Central memory CD8-positive, alpha-beta T cell (primary cell): ENCODE measurements at places on chromosomes 7 and 10.

DNA sequence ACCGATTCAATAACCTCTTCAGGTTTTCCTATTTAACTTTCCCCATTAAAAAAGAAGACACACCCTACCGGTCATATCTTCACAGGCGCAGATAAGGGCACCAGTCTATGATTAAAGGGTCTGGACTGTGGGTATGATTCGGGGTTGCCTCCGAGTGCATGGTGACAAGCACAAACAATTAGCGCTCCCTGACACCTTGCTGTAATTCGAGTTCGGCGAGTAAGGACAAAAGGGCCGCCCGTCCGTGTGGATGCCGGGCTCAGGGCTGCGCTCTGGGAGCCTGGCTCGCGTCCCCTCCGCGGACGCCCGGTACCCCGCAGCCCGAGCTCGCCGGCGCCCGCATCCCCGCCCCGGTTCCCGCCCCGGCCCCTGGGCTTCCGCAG, 111.9 kb upstream of the RHEB start:
- H3K4me3 ChIP-seq = peak overlapping the region; percentile 80
- no peaks in the 10 kb centered on the region for H3K27me3 ChIP-seq
- H3K4me1 ChIP-seq = peaks cover 41% of the 10 kb centered on the region
- peaks cover 7% of the 10 kb centered on the region for H3K36me3 ChIP-seq
- no peak for DNase-seq

GRCh38 chr10:132011024-132011423, 29.3 kb upstream of the BNIP3 start:
- H3K27ac ChIP-seq = no peak overlapping the region
- no peak for DNase-seq
- peaks cover 46% of the 10 kb centered on the region for H3K27me3 ChIP-seq
- H3K36me3 ChIP-seq = no peaks in the 10 kb centered on the region

GRCh38 chr7:92944633-92945032, 108.3 kb upstream of the CDK6 start:
- no peaks in the 10 kb centered on the region for H3K4me1 ChIP-seq
- no peaks in the 10 kb centered on the region for H3K27me3 ChIP-seq
- H3K4me3 ChIP-seq = no peak overlapping the region
- no peak overlapping the region for H3K27ac ChIP-seq
- no peaks in the 10 kb centered on the region for H3K36me3 ChIP-seq

GRCh38 chr7:151440799-151441445, 981 bp upstream of the CRYGN start:
- peaks cover 15% of the 10 kb centered on the region for H3K4me1 ChIP-seq
- H3K36me3 ChIP-seq = no peaks in the 10 kb centered on the region
- no peak for DNase-seq

- H3K36me3 ChIP-seq = no peaks in the 10 kb centered on the region
- H3K27me3 ChIP-seq = peaks cover 17% of the 10 kb centered on the region
- DNase-seq = no peak
- no peak overlapping the region for H3K4me3 ChIP-seq
- H3K4me1 ChIP-seq = no peaks in the 10 kb centered on the region
Measured at GRCh38 chr10:44294726-44295412, 90.0 kb downstream of the CXCL12 start.

GRCh38 chr10:78063236-78063635, 29.6 kb downstream of the RPS24 start:
- no peak overlapping the region for H3K4me3 ChIP-seq
- no peaks in the 10 kb centered on the region for H3K36me3 ChIP-seq
- no peak overlapping the region for H3K27ac ChIP-seq
- peaks cover 19% of the 10 kb centered on the region for H3K27me3 ChIP-seq

DNA sequence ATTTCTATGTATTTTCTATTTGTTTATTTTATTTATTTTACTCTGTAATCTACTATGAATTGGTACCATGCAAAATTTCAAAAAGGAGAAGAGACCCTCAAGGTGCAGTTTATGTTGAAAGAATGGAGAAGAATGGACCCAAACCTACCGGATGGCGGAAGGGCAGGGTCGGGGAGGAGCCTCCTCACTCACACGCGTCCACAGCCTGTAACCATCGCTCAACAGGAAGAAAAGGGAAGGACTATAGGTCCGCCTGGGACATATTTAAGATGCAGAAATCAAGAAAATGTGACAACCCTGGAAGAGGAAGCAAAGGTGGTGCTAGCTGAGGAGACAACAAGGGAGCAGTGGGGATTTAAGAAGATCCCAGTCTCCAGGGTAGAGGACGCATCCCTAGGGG, 158.4 kb downstream of the COBL start:
- H3K36me3 ChIP-seq = no peaks in the 10 kb centered on the region
- H3K4me3 ChIP-seq = no peak overlapping the region
- peaks cover 27% of the 10 kb centered on the region for H3K27me3 ChIP-seq

- no peak overlapping the region for H3K27ac ChIP-seq
- no peak overlapping the region for H3K4me3 ChIP-seq
- H3K4me1 ChIP-seq = no peaks in the 10 kb centered on the region
- H3K36me3 ChIP-seq = no peaks in the 10 kb centered on the region
- no peak for DNase-seq
- peaks cover 12% of the 10 kb centered on the region for H3K27me3 ChIP-seq
Measured at GRCh38 chr10:112926906-112927688, 22.9 kb upstream of the TCF7L2 start.

GRCh38 chr7:137932881-137933269, 69.0 kb downstream of the CREB3L2 start:
- peaks cover 48% of the 10 kb centered on the region for H3K4me1 ChIP-seq
- no peak overlapping the region for H3K4me3 ChIP-seq
- peaks cover 2% of the 10 kb centered on the region for H3K36me3 ChIP-seq

DNA sequence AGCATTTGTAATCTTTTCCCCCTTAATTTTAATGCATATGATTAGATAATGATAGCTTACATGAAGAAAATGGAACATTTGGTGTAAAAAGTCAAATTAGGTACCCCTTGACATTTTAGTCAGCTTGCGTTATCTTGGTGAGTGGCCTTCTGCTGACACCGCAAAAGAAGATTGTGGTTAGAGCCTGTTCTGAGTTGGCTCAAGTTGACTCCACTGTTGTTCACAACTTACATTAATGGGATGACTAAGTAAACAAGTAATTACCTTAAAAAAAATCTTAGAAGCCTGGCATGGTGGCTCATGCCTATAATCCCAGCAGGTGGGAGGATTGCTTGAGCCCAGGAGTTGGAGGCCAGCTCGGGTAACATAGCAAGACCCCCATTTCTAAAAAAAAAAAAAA, 24.2 kb downstream of the TRRAP start:
- no peak for DNase-seq
- H3K27ac ChIP-seq = no peak overlapping the region
- H3K27me3 ChIP-seq = no peaks in the 10 kb centered on the region
- peaks cover 73% of the 10 kb centered on the region for H3K36me3 ChIP-seq

DNA sequence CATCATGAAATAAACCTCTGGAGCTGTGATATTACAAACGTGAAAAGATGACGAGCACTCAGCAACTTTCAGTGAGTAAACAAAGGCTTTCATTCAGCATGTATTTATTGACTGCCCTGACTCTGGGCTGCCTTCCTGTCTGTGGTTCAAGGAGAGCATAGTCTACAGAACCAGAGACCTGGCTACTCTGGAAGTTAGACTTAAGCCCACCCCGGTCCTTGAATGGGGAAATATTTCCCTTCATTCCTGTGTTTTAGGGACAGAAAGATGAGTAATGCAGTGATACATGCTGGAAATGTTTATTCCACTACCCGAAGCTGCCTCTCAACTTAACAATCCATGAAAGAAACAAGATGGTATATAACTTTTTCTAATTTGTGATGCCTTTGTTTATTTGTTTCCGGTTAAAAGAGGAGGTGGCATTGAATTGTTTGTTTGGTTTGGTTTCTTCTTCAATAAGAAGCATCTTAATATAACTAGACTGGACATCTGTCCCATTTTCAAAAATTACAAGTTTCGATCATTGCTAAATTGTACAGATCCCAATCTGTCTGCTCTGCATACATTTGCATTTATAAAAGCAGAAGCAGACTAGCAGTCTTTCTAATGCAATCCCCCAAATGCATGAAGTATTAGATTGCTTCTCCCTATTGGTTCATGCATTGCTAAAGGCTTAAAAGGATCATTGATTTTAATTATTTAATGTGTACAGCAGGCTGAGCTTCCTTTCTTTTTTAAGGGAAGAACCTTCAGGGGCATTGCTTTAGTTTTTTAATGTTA, 57.7 kb downstream of the TRUB1 start:
- H3K27ac ChIP-seq = no peak overlapping the region
- no peaks in the 10 kb centered on the region for H3K27me3 ChIP-seq
- no peaks in the 10 kb centered on the region for H3K4me1 ChIP-seq
- no peaks in the 10 kb centered on the region for H3K36me3 ChIP-seq
- no peak overlapping the region for H3K4me3 ChIP-seq
- DNase-seq = no peak

- no peak for DNase-seq
- H3K36me3 ChIP-seq = no peaks in the 10 kb centered on the region
- H3K27ac ChIP-seq = no peak overlapping the region
- no peaks in the 10 kb centered on the region for H3K4me1 ChIP-seq
- H3K4me3 ChIP-seq = no peak overlapping the region
Measured at GRCh38 chr10:89503652-89504370, 31.6 kb downstream of the SLC16A12 start.

GRCh38 chr7:106862317-106863089, 2.6 kb upstream of the PIK3CG start:
- peaks cover 7% of the 10 kb centered on the region for H3K36me3 ChIP-seq
- peaks cover 65% of the 10 kb centered on the region for H3K4me1 ChIP-seq
- H3K27me3 ChIP-seq = no peaks in the 10 kb centered on the region
- no peak for DNase-seq
- no peak overlapping the region for H3K4me3 ChIP-seq

DNA sequence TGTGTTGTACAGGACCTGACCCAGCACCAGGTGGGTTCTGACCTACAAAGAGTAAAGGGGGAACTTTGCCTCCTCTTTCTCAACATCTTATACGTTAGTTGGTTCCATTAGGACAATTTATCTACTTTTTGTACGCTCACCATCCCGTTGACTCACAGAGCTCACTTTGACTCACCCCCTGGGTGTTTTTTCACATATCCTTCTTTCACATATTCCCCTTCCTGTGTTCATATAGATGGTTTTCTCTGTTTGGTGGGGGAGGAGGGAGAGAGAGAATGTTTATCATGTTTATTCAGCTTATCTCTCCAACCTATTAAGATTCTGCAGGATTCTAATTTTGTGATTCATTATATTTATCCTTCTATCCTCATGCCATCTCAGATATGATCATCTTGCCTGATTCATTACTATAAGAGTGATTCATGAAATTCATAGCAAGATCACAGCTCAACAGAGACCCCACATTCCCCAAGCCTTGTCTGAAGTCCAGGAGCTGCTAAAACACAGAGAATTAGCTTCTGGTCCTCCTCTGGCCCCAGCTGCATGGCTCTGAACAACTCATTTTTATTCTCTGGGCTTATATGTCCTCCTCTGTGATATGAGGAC, 37.2 kb downstream of the PRSS2 start:
- H3K36me3 ChIP-seq = peaks cover 39% of the 10 kb centered on the region
- H3K4me3 ChIP-seq = peak overlapping the region; percentile 56
- peaks cover 90% of the 10 kb centered on the region for H3K4me1 ChIP-seq
- no peak for DNase-seq
